ENCODE measurements at places on chromosomes 1 and 21. TPM values are rescaled to one million over a fixed set of nuclear protein-coding genes. Genes with fewer than 3 reads are reported as not detected.

The PRAMEF1 gene
- not detected for polyA plus RNA-seq

The CGN gene
- polyA plus RNA-seq: 0.36 TPM

The AXDND1 gene
- polyA plus RNA-seq: 0.11 TPM

The DCST1 gene
- not detected for polyA plus RNA-seq

The ZSWIM5 gene
- 0.07 TPM for polyA plus RNA-seq

The RUNX3 gene
- polyA plus RNA-seq: not detected

The KCTD3 gene
- 34.8 TPM for polyA plus RNA-seq

The HES3 gene
- not detected for polyA plus RNA-seq

The PIGP gene
- 28.3 TPM for polyA plus RNA-seq

The CFHR2 gene
- not detected for polyA plus RNA-seq

The TOR1AIP2 gene
- 12.7 TPM for polyA plus RNA-seq

The NBPF26 gene
- 13.3 TPM for polyA plus RNA-seq

The AIM2 gene
- 1.1 TPM for polyA plus RNA-seq

The RAB7B gene
- 0.15 TPM for polyA plus RNA-seq
